Globus pallidus (tissue), 1 donor: ENCODE measurements at places on chromosomes 2 and 18.

DNA sequence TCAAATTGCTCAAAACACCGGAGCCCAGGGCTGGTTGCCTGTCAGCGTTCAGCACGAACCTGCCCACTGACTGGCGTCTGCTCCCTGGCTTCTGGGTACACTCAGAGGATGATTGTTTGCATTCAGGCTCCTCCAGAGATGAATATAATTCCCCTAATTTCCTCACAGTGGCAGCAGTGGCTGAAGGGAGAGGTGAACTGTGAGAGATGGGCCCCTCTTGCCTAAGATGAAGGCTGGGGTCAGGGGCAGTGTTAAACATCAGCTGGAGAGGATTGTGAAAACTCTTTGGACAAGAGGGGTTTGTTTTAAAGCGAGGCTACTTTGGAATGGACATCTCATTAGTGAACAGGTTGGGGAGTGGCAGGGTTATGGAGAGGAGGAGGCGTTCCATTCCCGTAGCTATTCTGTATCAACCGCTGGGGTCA lies 31.0 kb downstream of the TCF7L1 start:
- DNase-seq: no peak

DNA sequence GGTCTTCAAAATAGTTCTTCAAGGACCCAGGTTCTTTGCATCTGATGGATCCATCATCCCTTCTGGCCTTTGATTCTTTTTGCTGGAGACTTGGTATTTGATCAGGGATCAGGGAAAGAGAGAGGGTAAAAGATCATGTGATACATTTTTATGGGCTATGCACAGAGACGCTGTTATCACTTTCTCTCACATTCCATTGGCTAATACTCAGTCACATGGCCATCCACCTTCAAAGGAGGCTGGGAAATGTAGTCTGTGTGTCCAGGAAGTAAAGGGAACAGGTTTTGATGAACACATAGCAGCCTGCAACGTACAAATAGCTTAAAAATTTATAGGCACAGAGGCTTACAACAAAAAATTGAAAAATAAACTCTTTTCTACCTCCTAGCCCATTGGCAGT lies 629.6 kb upstream of the FANCL start:
- no peak for DNase-seq

DNA sequence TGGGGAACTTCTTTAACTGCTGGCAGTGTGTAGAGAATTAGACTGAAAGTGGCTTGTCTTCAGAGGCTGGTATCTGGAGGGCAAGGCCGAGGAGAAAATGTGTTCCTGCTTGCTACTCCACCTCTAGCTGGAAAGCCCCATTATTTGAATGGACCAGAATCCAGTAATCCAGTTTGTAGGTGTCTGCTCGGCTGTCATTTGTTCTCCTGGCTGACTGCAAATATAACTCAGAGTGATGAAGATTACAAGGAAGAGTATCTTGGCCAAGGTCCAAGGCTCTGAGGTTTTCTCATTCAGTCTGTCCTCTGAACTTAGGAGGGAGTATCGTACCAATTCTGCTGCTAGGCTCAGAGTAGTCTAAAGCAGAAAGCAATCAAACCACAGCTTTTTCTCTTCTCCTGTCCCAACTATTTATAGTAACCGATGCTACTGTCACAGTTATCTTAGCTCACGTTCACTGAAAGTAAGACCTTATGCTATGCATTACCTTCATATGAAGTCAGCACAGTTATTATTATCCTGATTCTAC lies 228.6 kb downstream of the SETBP1 start:
- DNase-seq: no peak

- DNase-seq: no peak
Measured at GRCh38 chr2:85852937-85853498, 35.8 kb downstream of the ST3GAL5 start.

- no peak for DNase-seq
Measured at GRCh38 chr2:236259371-236259770, 4.8 kb downstream of the ASB18 start.

- DNase-seq: no peak
Measured at GRCh38 chr2:88098558-88098900, 29.3 kb downstream of the FABP1 start.

GRCh38 chr2:238573065-238573778 lies 146.5 kb downstream of the ASB1 start:
- no peak for DNase-seq
